Skeletal muscle tissue (tissue), 5 donors: ENCODE measurements at places on chromosomes 1 and 21. TPM values are rescaled to one million over a fixed set of nuclear protein-coding genes. Genes with fewer than 3 reads are reported as not detected.

TSPAN2 gene
- 6.8 TPM for total RNA-seq

TMPRSS2 gene
- total RNA-seq: not detected

SH2D5 gene
- under 0.01 TPM for total RNA-seq

KCNE2 gene
- total RNA-seq: 1.6 TPM

PHLDA3 gene
- 8.9 TPM for total RNA-seq

ATAD3C gene
- total RNA-seq: not detected

IQCC gene
- 2.6 TPM for total RNA-seq

C8A gene
- total RNA-seq: not detected

CYYR1 gene
- 4.2 TPM for total RNA-seq

UTS2 gene
- not detected for total RNA-seq

SLC1A7 gene
- not detected for total RNA-seq

DONSON gene
- total RNA-seq: 15.7 TPM

SASS6 gene
- total RNA-seq: 1.6 TPM
